Lower leg skin (tissue), 4 donors: ENCODE measurements at places on chromosomes 3 and 15.

GRCh38 chr3:128351546-128351945 is 115.1 kb downstream of the DNAJB8 start:
- no peak for DNase-seq

DNA sequence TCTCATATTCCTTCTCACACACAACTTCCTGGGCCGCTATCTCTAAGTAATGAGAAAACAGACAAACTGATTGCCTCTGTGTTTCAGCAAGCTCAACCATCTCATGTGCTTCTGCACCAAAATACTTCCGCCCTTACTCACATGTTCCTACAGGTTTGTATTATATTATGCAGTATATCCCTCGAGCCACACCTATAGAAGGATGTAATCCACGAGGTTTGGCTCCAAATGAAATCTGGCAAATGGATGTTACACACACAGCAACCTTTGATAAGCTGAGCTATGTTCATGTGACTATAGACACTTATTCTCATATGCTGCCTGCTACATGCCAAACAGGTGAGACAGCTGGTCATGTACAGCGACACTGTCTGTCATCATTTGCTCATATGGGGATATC is 22.6 kb downstream of the CCRL2 start:
- DNase-seq = no peak

DNA sequence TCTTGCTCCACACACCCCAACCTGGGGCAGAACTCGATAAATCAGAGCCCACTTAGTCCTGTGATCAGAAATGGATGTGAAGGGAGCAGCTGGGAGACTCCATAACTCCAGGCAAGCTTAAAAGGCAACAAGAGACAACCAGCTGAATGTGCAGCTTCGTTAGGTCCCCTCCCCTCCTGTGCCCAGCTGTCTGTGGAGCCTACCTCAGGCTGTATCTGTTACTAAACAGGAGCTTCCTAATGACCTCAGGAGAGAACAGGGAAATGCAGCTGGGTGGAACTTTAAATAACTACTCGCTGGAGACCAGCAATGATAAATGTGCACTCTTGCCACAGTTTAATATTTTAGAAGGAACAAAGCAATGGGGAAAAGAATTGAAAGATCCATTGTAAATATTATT is 25.9 kb downstream of the SLC9A9 start:
- no peak for DNase-seq

DNA sequence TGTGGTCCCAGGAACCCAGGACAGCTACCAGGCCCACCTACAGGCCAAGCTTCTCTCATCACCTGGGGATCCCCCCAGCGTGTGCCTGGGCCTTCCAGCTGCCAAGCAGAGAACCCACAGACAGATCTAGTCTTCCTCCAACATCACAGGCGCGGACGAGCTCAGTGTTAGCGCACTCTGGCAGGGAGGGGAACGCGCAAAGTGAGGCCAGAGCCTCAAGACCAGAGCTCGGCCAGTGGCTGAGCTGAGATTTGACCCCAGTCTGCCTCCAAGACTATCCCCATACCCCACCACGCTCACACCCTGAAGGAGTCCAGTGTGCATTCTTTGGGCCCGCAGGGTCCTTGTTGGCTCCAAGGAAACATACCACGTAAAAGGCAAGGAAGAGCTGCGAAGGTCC is 5.1 kb downstream of the MFGE8 start:
- peak; percentile 72 for DNase-seq

DNA sequence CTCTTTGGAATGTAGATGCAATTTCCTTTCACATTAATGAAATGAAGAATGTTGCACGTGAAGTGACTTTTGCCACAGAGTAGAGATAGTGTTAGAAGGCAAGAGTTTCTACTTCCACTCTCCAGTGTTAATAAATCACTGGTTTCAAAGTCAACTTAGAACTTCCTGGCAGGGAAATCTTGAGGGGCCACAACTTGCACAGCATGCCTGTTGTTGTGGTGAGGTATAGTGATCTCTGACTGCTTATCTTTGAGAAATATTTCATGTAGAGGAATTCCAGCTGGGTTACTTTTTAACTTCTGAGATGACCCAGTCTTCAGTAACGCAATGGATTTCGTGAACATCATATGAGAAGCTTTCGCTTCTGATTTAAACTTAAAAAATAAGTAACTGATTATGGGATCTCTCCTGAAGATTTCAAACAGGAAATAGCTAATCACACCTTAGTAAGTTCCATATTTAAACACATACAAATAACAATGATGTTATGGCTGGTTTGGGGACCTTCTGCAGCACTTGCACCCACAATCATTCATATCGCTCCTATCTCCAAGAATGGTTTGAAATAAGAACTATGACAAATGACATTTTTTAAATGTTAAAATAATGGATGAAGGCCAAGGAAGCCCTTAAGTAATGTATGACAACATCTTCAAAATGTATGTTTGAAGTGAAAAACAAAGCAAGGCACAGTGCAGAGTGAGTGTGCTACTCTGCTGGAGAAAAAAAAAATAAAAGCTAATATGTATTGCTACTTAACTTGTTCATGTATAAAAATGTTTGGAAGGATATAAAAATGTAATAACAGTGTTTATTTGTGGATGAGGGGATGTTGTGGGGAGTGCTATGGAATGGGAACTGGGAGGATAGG is 726.5 kb upstream of the NECTIN3 start:
- no peak for DNase-seq

- no peak for DNase-seq
Measured at GRCh38 chr3:6791161-6791560, 69.8 kb upstream of the GRM7 start.

- DNase-seq = no peak
Measured at GRCh38 chr3:156317462-156318074, 197.2 kb downstream of the KCNAB1 start.

- DNase-seq = no peak
Measured at GRCh38 chr3:72811571-72811970, 36.7 kb downstream of the SHQ1 start.

DNA sequence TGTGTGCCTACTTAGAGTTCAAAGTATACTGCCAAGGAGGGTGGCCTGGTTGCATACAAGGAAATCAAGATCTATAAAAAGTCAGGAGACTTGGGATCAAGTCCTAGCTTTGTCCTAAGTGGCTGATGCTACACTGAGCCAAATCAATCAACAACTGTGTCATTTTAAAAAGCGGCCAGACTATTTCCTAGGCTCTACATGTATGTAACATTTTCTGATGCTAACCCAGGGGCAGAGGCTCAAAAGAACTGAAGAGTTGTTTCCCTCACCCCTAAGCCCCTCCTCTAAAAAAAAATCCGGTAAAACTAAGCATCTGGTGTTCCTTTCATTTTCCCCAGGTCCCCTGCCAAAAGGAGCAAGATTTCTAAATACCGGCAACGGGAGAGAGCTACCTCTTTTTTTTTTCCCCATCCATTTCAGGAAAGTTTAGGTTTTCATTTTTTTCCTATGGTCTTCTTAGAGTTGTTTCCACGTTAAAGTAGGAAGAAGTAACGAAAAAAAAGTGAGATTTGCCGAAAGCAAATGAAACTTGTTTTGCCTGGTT is 18.8 kb upstream of the CHD2 start:
- no peak for DNase-seq

DNA sequence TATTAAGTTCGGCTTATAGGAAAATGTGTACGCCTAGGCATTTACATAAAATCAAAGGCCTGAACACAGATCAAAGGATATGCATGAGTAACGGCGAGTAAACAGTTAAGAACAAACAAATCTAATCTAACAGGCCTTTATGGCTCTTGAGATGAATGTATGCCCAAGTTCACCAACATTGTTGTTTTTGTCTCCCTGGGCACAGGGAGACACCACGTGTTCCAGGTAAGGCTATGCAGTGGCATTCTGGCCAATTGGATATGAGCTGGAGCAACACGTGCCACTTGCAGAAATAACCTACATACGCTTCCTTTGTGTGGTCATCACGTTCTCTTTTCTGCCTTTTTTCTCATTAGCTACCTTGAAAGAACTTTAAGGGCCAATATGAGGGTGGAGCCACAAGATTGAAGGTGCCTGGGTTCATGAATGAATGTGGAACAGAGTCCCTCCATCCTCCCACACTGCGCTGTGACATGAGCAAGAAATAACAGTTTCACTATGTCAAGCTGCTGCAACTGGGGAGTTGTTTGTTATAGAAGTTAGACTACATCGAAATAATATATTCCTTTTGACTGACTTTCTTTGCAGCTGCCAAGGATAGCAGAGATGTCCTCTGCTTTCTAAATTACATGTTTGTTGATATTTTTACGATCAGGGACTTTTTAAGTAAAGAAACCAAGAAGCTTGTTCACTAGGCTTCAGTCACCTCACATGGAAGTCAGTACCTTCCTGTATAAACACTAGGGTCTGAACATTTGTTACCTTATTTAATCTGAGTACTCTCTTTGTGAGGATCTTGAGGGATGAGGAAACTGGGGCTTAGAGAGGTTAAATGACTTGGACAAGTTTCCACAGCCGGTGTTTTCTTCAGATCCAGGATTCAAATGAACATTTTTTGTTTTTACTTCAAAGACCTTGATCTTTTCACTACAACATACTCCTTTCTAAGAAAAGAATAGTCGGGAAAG is 427.5 kb upstream of the TBL1XR1 start:
- DNase-seq = no peak

GRCh38 chr3:194042927-194043326 is 93.0 kb upstream of the HES1 start:
- DNase-seq = no peak

- no peak for DNase-seq
Measured at GRCh38 chr15:68191555-68191954, 13.6 kb downstream of the CALML4 start.

- no peak for DNase-seq
Measured at GRCh38 chr15:60326824-60327654, 70.7 kb downstream of the ANXA2 start.

GRCh38 chr3:53938645-53939044 is 47.0 kb upstream of the SELENOK start:
- DNase-seq = no peak

DNA sequence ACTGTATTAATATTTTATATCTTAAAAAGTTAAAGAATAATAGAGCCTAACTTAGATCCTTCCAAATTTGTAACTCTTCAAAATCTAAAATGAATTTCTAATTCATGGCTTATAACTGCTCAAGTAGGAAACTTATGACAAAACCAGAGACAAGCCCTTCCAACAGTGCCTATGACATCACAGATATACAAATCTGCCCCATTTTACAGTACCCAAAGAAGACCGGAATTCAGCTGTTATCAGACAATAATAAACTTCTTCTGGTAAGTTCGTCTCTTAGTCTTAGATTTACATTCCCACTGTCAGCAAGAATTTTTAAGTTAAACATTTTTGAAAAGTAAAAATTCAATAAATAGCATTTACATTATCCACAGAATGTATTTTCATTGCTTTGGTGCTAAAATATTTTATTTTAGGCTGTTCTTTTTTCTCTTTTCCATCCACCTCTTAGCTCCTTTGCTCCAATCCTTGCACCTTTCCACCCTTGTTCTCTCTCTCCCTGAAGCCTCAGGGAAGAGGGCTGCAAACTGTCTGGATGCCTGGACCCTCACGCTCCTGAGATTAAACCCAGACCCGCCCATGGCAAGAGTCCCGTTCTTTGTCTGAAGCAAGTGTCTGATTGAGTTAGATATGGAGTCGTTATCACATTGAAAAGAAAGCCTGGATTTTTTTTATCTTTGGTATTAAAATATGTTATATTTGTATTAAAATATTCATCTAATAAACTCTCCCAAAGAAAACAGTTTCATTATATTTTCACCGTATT is 312.7 kb downstream of the ZBTB20 start:
- DNase-seq = no peak

DNA sequence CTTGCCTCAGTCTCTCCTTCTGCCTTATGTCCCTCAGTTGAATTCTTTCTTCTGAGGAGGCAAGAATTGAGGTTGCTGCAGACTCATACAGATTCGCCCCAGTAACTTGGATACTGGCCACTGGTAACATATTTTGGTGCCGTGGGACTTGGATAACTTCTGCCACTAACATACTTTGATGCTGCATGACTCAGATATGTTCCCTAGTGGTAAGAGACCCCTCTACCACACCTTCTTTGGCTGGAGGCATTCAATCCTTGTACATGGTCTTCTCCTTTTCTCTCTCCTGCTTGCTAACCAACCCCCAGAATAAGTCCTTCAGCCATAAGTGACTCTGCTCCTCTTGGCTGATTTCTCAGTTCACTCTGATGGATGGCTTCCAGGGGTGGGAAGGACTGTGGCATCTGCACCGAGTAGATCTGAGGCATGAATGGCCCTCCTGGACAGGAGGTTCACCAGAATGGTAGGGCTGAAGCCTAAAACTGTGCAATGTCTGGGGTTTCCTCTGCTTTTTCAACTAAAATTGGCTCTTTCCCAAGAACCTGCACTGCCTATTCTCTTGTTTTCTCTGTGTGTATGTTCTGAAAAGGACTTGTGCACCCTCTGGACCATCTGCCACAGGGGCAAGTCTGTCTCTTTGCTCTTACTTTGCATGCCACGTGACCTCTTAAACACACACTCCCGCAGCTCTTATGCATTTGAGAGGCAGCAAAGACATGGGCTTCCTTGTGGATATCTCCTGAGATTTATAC is 55.5 kb upstream of the FSTL1 start:
- no peak for DNase-seq

DNA sequence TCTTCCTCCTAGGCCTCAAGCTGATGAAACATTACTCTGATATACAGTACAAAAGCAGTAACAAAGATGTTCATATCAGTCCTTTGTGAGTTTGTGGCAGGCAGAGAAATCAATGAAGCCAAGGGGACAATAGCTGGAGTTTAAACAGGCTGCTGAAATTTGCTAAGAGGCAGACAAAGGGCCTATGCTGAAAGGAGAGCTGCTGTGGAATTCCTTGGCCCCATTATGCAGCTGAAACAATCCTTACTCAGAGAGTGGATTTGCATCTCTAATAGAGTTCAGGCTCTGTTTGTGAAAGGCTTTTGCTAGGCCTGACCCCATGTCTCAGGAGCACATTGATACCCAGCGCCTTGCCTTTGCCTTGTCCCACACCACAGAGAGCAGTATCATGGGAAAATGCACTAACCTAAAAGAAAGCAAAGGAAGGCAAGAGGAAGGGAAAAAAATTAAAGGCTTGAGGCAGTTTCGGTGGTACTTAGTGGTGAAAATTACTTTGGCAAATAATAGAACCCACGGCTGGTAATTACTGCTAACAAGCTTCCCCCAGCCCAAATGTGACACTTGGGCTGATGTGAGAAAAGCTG is 195.0 kb upstream of the EPHA3 start:
- DNase-seq = no peak

GRCh38 chr15:90845201-90845949 is 23.0 kb upstream of the FURIN start:
- DNase-seq = no peak

DNA sequence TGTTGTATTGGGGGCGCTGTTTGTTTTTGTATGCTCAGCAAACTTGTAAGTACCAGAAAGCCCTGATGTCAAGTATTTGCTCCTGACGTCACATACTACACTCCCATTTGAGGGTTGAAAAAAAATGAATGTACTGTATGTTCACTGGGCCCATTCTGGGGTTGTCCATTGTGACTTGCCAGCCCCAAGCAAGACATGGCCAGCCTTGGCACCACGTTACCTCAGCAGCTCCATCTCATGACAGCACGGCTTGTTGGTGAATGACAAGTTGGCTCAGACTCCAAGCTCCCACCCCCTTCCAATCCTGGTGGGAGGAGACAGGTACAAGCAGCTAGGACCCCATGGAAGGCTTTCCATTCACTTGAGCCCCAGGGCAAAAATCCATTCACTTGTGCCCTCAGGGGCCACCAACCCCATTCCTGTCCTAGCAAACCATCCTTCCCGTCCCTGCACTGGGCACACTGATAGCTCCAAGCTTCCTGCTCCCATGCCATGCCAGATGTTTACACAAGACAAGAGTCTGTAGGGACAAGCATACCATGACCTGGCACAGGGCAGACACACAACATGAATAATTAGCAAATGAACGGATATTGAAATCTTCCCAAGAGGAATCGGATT is 1.6 kb downstream of the PHGR1 start:
- DNase-seq = no peak

GRCh38 chr3:167723872-167724271 is 10.8 kb downstream of the PDCD10 start:
- DNase-seq = no peak
